ENCODE measurements at places on chromosomes 13 and 19.

DNA sequence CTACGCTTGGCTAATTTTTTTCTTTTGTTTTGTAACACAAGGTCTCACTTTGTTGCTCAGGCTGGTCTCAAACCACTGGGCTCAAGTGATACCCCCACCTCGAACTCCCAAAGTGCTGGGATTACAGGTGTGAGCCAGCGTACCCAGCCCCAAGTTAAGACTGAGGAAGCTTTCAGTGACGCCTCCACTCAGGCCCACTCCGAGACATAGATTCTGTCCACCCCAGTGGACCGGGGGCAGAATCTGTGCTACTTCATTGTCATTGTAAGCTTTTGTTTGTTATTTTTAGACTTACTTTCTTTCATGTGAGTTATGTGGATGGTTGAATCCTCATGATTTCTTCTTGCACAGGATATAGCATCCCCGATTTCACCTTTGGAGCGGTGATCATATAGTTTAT is 156.9 kb upstream of the TSHZ3 start:
- no peak for DNase-seq

- peak; percentile 61 for DNase-seq
These were observed 34.4 kb downstream of the CCDC70 start for GRCh38 chr13:51895906-51896888.

GRCh38 chr13:46607768-46608564 is 55.0 kb downstream of the LRCH1 start:
- no peak for DNase-seq

DNA sequence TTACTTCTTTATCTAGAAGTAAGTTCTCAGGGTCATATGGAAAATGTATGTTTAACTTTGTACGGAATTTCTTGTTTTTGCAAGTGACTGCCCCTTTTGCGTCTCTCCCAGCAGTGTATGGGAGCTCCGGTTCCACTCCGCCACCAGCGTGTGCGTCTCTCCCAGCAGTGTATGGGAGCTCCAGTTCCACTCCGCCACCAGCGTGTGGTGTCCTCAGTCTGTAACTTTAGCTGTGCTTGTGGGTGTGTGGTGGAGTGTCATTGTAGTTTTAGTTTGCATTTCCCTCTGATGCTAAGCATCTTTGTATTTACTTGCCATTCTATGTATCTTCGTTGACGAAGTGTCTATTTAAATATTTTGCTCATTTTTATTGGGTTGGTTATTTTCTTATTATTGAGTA is 2.4 kb downstream of the CUL4A start:
- no peak for DNase-seq

- DNase-seq, result no peak
These were observed 46.8 kb downstream of the METTL21C start for GRCh38 chr13:102648046-102648445.

GRCh38 chr13:77026255-77026860 is 601 bp downstream of the FBXL3 start:
- peak; percentile 87 for DNase-seq

GRCh38 chr13:47661076-47661475 is 340.0 kb downstream of the SUCLA2 start:
- DNase-seq, result no peak

- DNase-seq, result peak; percentile 91
These were observed at the start of gene EMP3 for GRCh38 chr19:48325265-48325910. Gene EMP3 (plus strand): TSS chr19:48325552. CDS start chr19:48326845, 1,293 bp downstream.

DNA sequence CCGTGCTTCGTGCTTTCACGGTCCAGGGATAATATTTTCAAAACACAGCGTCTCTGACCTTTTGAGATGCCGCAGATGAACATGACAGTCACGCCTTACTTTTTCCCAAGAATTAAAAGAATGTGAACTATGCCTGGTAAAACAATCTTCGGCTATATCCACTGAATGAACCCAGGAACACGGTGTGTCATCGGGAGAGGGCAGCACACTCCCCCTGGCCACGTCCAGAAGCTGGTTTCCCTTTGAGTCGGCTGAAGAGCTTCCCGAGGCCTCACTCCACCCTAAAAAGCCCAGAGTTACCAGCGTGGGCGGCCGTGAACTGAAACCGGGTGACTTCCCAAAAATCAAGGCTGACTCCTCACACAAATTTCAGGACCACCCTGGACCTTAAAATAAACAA is 22.9 kb upstream of the SHISA2 start:
- DNase-seq, result no peak

- no peak for DNase-seq
These were observed 28.3 kb downstream of the GATAD2A start for GRCh38 chr19:19433666-19434213.
